ENCODE measurements at places on chromosomes 4 and X.
A peak's percentile ranks its signal among the peaks of the same experiment; 100 is the strongest.

DNA sequence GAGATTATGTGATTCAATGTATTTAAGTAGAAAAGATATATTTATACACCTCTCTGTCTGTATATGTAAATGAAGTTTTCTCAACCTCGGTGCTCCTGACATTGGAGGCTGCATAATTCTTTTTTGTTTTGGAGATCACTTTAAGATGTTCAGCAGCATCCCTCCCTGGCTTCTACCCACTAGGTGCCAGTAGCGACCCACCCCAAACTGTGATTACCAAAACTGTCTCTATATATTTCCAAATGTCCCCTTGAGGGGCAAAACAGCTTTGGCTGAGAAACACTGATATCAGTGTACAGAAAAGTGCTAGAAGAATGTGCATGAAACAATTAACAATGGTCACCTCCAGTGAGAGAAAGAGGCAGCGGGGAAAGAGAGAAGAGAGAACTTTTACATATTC, 51.2 kb downstream of the DCX start:
- no peak for DNase-seq

DNA sequence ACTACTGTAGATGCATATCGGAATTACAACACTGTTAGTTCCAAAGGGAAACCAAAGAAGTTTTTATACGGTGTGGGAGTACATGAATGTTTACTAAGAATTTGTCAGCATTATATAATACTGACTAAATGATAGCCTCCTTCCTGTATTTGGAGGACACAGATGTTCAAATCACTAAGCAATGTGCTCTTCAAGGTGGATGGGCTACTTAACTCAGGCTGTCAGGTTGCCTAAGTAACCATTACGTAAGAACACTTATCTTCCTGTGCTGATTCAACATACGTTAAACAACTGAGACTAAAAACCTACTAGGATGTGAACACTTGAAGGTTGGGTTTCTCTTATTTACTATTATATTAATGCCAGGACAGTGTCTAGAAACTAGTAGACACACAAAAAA, 81.9 kb upstream of the HPGD start:
- DNase-seq = no peak

- DNase-seq = no peak
Measured at GRCh38 chrX:1072637-1073377, 139.6 kb downstream of the CRLF2 start.

GRCh38 chr4:124948976-124949597, 236.6 kb upstream of the ANKRD50 start:
- DNase-seq = no peak

DNA sequence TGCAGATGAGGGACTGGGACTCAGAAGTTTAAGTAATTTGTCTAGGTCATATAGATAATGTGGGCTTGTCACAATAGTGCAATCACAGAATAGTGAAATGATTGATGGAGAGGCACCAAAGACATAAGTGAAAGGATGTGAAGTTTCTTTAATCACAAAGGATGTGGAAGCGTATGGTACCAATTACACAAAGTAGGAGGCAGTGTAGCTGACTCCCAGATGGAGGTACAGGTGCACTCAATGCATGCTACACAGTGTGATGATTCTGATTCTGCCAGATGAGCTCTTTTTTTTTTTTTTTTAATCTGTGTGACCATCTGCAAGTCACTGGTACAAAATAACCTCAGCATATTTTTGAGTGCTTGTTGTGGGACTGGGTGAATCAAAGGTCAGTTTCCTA, 411.3 kb downstream of the SPRY1 start:
- DNase-seq = no peak

DNA sequence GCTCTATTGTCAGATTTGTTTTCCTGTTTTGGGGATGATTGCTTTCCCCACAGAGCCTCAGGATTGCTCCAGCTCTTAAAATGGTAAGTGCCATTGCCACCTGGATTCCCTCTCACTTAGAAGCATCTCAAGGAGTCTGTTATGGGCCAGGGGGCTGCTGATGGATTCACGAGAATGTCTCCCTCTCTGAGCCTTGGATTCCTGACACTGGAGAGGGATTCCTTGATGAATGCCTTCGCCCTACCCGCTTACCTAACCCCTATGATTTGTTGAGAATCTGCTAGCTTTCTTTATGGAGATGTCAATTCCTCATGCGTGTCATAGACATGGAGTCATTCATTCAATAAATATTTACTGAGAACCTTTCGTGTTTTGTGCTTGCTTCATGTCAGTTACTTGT, 36.9 kb upstream of the TENM3 start:
- no peak for DNase-seq

- DNase-seq = no peak
Measured at GRCh38 chrX:39245024-39245423, 443.8 kb downstream of the MID1IP1 start.

DNA sequence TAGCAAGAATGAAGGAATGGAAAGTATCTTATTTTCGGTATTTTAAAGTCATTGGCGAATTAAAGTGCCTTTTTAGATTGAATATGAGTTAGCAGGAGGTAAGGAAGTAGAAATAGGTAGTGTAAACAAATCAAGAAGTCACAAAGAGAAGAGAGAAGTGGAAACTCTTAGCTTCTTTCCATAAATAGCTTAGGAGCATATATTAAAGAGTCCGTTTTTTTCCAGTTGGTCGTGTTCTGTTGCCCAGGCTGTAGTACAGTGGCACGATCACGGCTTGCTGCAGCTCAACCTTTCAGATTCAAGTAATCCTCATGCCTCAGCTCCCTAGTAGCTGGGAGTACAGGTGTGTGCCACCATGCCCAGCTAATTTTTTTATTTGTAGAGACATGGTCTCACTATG, 56.4 kb downstream of the UBE2K start:
- DNase-seq = no peak

GRCh38 chr4:54165438-54165837, 63.7 kb upstream of the PDGFRA start:
- no peak for DNase-seq

DNA sequence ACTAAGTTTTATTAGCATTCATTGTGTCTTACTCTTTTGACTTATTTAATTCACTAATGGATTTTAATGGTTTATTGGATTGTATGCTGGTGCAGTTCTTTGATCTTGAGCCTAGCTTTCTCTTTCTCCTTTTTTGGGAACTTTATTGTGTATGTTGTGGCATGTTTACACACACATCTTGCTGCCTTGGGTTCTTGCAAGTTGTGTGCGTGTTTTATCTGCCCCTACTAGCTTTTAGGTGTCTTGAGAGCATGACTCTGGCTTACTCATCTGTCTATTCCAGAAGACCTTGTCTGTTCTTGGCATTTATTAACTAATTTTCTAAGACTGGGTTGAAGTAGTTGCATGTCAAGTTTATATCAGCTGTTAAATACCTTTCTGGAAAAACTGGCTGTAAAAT, 2.7 kb downstream of the TMEM165 start:
- no peak for DNase-seq

DNA sequence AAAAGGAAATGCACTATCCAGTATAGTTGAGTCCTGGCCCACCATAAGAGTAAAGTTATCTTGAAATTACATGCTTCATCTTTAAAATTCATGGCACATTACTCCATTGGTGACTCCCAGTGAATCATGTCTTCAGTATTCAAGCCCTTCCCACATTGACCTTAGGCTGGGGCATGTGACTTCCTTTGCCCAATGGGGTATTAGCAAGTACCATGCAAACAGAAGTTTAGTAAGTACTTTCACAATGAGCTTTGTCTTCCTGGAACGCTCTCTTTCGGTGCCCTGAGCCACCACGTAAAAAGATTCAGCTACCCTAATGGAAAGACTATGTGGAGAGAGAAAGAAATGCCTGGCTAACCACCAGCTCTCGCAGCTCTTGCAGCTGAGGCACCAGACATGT, 235.4 kb downstream of the HNRNPD start:
- DNase-seq = no peak

DNA sequence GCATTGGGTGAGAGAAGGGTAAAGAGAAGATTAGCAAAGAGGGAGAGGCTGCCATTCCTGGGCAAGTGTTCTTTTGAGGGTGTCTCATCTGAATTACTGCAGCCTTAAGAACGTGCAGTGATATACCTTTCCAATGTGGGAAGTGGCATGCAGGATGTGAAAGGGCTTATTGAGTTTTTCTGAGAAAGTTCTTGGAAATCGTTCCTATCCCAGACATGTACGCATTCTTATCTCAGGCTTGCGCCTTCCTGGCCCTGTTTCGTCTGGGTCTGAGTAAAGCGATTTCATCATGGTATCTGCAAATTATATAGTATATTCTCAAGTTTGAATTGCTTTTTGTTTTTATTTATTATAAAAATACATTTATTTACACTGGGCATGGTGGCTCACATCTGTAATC, 699.8 kb downstream of the TRAM1L1 start:
- DNase-seq = no peak

GRCh38 chr4:127036296-127036695, 596.5 kb upstream of the INTU start:
- DNase-seq = no peak

DNA sequence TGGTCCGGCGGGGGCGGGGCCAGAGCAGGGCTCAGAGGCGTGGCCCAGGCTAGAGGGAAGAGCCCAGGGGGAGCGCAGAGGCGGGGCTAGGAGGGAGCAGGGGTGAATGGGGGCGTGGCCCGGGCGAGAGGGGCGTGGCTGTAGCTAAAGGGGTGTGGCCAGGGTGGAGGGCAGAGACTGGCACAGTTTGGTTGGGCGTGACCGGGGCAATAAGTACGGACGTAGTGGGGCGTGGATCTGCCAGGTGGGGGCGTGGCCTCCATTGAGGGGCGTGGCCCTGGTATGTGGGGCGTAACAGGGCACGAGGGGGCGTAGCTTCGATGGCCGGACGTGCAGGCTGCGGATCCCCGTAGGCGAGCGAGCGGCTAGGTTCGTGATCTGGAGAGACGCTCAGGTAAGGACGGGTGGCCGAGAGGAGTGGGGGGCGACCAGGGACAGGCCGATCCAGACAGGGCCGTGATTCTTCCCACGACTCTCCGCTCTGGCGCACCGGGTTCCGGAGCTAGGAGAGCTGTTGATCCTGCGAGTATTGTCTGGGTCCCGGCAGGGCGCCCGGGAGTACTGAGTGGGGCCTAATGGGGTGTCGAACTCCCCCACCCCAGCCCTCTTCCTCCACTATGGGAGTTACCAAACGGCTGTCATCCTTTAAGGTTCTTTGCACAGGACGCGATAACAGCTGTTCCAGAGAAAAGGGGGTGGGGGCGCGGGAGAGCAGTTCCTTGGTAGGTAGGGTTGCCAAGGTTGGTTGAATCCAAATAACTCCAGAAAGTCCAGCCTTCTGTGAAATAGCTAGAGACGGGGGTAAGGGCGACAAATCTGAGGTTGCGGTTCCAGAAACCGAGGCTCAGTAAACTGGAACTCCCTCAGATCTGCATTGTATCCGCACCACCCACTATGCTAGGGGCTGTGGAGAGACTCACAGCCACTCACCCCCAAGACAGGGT, at the start of gene CA5B:
Gene CA5B (plus strand): TSS at position 312 of the 944 bp plus-strand sequence. CDS start 11,754 bp downstream, outside the sequence.
- DNase-seq = peak; percentile 61

GRCh38 chr4:67393699-67394281, 151.5 kb downstream of the CENPC start:
- peak; percentile 30 for DNase-seq

DNA sequence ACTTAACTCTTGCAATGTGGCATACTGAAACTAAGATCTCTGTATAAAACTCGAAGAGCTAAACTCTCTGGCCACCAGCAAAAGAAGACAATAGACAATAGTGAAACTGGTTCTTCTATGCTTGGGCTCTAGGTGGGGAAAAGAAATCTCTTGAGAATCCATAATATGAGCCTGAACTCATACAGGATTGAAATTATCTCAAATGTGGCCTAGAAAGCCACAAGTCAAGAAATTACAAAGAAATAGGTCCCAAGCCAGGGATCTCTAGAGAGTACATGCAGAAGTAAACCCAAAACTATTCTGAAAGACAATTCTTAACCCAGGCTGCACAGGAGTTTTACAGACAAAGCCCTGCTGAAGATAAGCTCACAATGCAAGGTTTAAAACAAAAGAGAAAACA, 127.4 kb downstream of the ANAPC10 start:
- DNase-seq = no peak

GRCh38 chrX:68646421-68646820, 1.0 kb upstream of the STARD8 start:
- no peak for DNase-seq

All from kidney capillary endothelial cell (primary cell).